ENCODE measurements at places on chromosomes 12 and 14. TPM values are rescaled to one million over a fixed set of nuclear protein-coding genes. Genes with fewer than 3 reads are reported as not detected.

Gene CISTR
- total RNA-seq, result not detected

Gene PKP2
- total RNA-seq, result not detected

Gene WNK1
- total RNA-seq, result 180 TPM

Gene TMEM179
- not detected for total RNA-seq

Gene GLI1
- 0.30 TPM for total RNA-seq

Gene RPL10L
- not detected for total RNA-seq

Gene SELPLG
- 301 TPM for total RNA-seq

Gene NR4A1
- total RNA-seq, result 10.0 TPM

- H3K4me1 ChIP-seq, result peaks cover 31% of the 10 kb centered on the region
- H3K4me3 ChIP-seq, result no peak overlapping the region
- H3K27ac ChIP-seq, result no peak overlapping the region
- no peak for DNase-seq
These were observed 18.0 kb downstream of the CBX5 start for GRCh38 chr12:54261815-54262402.

DNA sequence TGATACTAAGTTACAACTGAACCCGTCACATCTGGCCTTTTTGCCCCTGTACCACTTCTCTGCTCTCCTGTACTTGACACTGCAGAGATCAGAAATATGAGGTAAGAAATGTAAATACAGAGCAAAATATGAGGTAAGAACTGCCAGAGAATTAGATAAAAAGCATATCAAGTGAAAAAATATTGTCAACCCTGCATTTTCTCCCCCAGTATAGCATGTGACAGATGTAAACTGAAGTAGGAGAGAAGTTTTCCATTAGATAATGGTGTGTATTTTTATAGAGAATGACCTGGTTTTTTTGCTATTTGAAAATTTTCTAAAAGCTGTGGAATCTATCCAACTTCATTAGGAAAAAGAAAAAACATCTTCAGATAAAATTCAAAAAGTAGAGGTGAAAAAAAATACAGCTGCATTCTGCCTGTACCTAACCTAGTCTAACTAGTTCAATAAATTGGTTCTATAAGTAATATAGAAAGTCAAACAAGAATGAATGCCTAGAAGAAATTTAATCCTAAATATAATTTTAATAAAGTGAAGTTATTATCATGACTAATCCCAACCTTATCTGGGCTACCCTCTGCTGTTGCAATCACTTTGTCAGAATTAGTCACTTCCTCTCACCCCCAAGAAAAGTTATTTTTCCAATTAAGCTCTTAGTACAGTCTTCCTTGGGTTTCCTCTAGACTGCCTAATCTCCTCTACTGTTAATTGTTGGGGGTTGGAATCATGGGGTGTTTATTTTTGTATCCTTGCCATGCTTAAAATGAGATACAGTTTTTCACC, 210.0 kb downstream of the RASSF9 start:
- no peak for DNase-seq
- no peaks in the 10 kb centered on the region for H3K36me3 ChIP-seq
- H3K27ac ChIP-seq, result no peak overlapping the region
- no peaks in the 10 kb centered on the region for H3K4me1 ChIP-seq
- no peaks in the 10 kb centered on the region for H3K27me3 ChIP-seq

DNA sequence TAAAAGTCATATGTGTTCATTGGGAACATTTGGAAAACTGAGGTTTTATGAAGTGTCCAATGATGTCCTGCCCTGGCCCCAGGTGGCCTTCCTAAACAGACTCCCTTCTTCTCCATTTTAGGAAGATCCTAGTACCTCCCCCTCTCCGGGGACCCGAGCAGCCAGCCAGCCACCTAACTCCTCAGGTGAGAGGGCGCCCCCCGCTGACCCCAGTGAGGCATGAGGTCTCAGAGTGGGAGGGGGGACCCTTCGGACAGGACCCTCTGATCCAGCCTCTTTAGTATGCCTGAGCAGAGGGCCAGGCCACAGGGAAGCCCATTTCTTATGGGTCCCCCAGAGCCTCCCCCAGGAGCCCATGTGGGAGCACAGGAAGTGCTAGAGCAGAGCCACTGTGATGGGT, 23.7 kb downstream of the DEGS2 start:
- H3K36me3 ChIP-seq, result peaks cover 95% of the 10 kb centered on the region
- no peak overlapping the region for H3K4me3 ChIP-seq
- no peaks in the 10 kb centered on the region for H3K4me1 ChIP-seq
- H3K27ac ChIP-seq, result no peak overlapping the region

GRCh38 chr12:104207416-104208205, 8.0 kb upstream of the TXNRD1 start:
- no peak overlapping the region for H3K27ac ChIP-seq
- no peak for DNase-seq
- no peaks in the 10 kb centered on the region for H3K36me3 ChIP-seq
- H3K27me3 ChIP-seq, result no peaks in the 10 kb centered on the region
- H3K4me3 ChIP-seq, result no peak overlapping the region

DNA sequence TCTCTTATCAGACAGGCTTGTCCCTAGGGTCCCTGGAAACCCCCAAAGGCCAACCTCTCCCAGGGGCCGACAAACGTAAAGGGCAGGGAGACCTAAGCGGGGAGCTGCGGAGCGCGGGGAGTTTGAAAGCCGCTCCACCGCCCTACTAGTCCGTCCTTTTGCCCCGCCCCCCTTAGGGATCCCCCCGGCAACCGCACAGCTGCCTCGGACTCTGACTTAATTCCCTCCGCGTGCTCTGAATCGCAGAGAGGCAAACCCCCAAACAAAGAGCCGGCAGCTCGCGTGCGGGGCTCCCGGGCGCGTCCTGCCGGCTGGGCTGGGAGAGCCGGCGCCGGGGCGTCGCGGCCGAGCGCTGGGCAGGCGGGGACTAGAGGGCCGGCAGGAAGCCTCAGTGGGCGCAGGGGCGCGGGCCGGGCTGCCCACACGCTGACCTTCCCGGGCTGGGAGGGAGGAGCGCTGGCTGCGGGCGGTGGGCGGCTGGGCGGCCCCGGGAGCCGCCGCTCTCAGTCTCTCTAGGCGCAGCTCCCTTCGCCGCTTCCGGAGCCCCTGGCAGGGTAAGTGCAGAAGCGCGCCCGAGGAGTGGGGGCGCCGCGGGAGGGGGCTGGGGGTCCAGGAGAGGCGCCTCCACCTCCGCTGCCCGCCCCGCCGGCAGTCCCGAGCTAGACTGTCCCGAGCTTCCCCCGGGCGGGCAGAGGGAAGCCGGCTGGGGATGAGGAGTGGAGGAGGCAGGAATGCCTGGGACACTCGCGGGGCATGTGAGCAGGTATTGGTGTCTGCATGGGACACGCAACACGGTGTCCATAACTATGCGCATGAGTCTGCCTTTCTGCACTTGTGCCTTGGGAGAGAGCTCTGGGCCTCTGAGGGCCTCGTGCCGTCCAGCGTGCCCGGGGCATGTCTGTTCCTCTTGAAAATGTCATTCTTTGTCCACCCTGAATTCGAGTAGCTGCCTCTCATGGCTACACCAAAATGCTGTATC, at the start of gene TSPAN11:
TSS of gene TSPAN11 (plus strand) at position 506 of the 979 bp plus-strand sequence. CDS start 27,244 bp downstream, outside the sequence.
- H3K27ac ChIP-seq, result no peak within 1 kb of the TSS
- peaks cover 54% of the 10 kb centered on the region for H3K27me3 ChIP-seq
- no peaks in the 10 kb centered on the region for H3K36me3 ChIP-seq

- H3K36me3 ChIP-seq, result no peaks in the 10 kb centered on the region
- H3K27me3 ChIP-seq, result no peaks in the 10 kb centered on the region
- H3K27ac ChIP-seq, result no peak overlapping the region
- no peaks in the 10 kb centered on the region for H3K4me1 ChIP-seq
- no peak overlapping the region for H3K4me3 ChIP-seq
These were observed 224.2 kb downstream of the LRFN5 start for GRCh38 chr14:41830714-41831406.

GRCh38 chr14:29262979-29263378, 496.4 kb downstream of the FOXG1 start:
- H3K27me3 ChIP-seq, result no peaks in the 10 kb centered on the region
- H3K4me3 ChIP-seq, result no peak overlapping the region
- H3K27ac ChIP-seq, result no peak overlapping the region

DNA sequence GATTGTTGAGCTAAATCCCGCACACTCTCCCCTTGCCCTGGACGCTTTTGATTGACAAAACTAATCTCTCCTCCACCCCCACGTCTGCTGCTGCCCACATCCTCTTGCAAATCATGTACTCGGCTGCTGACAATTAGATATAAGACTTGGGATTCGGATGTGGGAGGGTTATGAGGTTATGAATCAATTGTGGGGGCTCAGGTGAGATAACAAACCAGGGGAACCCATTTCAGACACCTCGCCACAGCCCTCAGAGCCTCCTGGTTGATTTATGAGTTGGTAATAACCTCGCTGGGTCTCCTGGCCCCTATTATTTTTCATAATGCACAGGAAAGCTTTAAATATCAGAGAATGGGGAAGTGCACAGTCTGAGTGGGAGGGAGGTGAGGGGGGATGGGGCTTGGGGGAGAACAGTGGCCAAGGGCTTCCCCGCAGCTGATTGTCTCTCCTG, 449.9 kb downstream of the DPF3 start:
- H3K4me3 ChIP-seq, result peak overlapping the region; percentile 12
- peak overlapping the region; percentile 84 for H3K27ac ChIP-seq
- H3K27me3 ChIP-seq, result no peaks in the 10 kb centered on the region

DNA sequence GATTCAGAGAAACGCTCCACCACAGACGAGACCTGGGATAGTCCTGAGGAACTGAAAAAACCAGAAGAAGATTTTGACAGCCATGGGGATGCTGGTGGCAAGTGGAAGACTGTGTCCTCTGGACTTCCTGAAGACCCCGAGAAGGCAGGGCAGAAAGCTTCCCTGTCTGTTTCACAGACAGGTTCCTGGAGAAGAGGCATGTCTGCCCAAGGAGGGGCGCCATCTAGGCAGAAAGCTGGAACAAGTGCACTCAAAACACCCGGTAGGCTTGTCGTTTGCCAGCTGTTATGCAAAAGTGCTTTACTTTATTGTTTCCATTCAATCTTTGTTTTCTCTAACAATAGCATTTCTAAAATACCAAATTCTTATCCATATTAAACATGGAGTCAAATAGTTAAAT, 287.3 kb downstream of the NAV3 start:
- DNase-seq, result no peak
- no peaks in the 10 kb centered on the region for H3K27me3 ChIP-seq
- H3K27ac ChIP-seq, result no peak overlapping the region
- no peak overlapping the region for H3K4me3 ChIP-seq
- no peaks in the 10 kb centered on the region for H3K36me3 ChIP-seq

- H3K27ac ChIP-seq, result peak overlapping the region; percentile 97
- DNase-seq, result peak; percentile 85
- H3K36me3 ChIP-seq, result peaks cover 57% of the 10 kb centered on the region
- H3K27me3 ChIP-seq, result no peaks in the 10 kb centered on the region
- H3K4me1 ChIP-seq, result peaks cover 83% of the 10 kb centered on the region
These were observed 27.9 kb downstream of the BORCS5 start for GRCh38 chr12:12384571-12385340.

GRCh38 chr12:79689061-79689476, 1.7 kb downstream of the PAWR start:
- H3K36me3 ChIP-seq, result no peaks in the 10 kb centered on the region
- H3K27me3 ChIP-seq, result peaks cover 54% of the 10 kb centered on the region
- no peak overlapping the region for H3K27ac ChIP-seq
- DNase-seq, result no peak

- H3K4me1 ChIP-seq, result peaks cover 22% of the 10 kb centered on the region
- H3K27ac ChIP-seq, result no peak overlapping the region
- peaks cover 43% of the 10 kb centered on the region for H3K27me3 ChIP-seq
- H3K36me3 ChIP-seq, result no peaks in the 10 kb centered on the region
These were observed 2.8 kb downstream of the PIANP start for GRCh38 chr12:6697584-6698351.

DNA sequence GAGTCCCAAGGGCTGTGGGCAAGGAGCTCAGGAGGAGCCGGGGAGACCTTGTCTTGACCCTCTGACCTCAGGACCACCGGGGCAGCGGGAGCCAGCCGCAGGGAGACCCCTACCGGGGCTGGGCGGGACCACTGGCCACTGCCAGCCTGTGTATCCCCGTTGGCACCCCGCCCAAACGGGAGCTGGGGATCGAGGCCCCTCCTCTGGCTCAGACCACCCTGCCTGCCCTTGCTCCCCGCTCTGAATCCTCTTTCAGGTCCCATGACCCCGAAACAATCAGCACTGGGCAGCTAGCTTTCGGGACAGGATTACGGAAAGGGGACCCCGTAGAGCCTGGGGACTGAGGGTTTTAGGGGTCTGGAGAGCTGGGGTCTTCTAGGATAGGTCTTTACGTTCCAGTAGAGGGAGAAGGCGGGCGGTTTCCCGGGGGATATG, 1.3 kb downstream of the GLI1 start:
- H3K36me3 ChIP-seq, result no peaks in the 10 kb centered on the region
- peaks cover 63% of the 10 kb centered on the region for H3K4me1 ChIP-seq
- H3K27ac ChIP-seq, result no peak overlapping the region
- H3K4me3 ChIP-seq, result peak overlapping the region; percentile 85
- DNase-seq, result no peak
- peaks cover 23% of the 10 kb centered on the region for H3K27me3 ChIP-seq

- H3K27ac ChIP-seq, result no peak overlapping the region
- peaks cover 2% of the 10 kb centered on the region for H3K27me3 ChIP-seq
- H3K4me1 ChIP-seq, result no peaks in the 10 kb centered on the region
- no peak for DNase-seq
These were observed 136.8 kb upstream of the PTPRB start for GRCh38 chr12:70774055-70774454.

DNA sequence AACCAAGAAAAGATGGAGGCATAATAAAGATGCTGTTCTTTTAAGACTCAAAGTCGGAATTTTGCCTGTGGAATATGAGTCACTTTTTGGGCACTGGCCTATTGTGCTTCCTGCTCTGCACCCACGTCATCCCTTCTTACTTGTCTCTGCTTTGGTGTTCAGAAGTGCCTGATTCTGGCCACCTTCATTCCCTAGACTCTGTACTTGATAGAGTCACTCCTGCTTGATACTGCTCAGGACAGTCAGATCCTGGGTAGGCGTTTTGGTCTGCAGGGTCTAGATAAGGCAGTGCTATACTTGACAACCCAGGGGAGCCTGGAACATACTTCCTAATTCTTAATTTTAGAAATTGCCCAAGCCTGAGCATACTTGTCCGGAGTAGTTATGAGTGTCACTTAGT, 1.9 kb downstream of the LRRK2 start:
- no peak for DNase-seq
- H3K4me1 ChIP-seq, result peaks cover 5% of the 10 kb centered on the region
- H3K36me3 ChIP-seq, result no peaks in the 10 kb centered on the region
- H3K4me3 ChIP-seq, result no peak overlapping the region
- H3K27me3 ChIP-seq, result peaks cover 43% of the 10 kb centered on the region

GRCh38 chr12:69658203-69658602, 40.9 kb downstream of the BEST3 start:
- no peak for DNase-seq
- no peak overlapping the region for H3K27ac ChIP-seq
- no peaks in the 10 kb centered on the region for H3K36me3 ChIP-seq
- H3K27me3 ChIP-seq, result peaks cover 19% of the 10 kb centered on the region
- H3K4me3 ChIP-seq, result no peak overlapping the region

GRCh38 chr14:23483236-23483854, 13.8 kb downstream of the NGDN start:
- peaks cover 2% of the 10 kb centered on the region for H3K36me3 ChIP-seq
- no peak overlapping the region for H3K27ac ChIP-seq
- no peaks in the 10 kb centered on the region for H3K27me3 ChIP-seq
- DNase-seq, result no peak
- H3K4me1 ChIP-seq, result peaks cover 1% of the 10 kb centered on the region

All from activated CD4-positive, alpha-beta memory T cell treated with anti-CD3 and anti-CD28 coated beads, Interleukin-2, amount 10 ng/mL, durations not matched to agents 7 days and 5 days (primary cell).